ENCODE measurements at places on chromosomes 6 and 20.

- DNase-seq = no peak
These were observed 1001.9 kb upstream of the FLRT3 start for GRCh38 chr20:15339264-15339663.

GRCh38 chr6:30685157-30686008 lies 1.1 kb downstream of the PPP1R18 start:
- no peak for DNase-seq

GRCh38 chr6:4872841-4873240 lies 96.6 kb downstream of the CDYL start:
- DNase-seq = no peak

- DNase-seq = no peak
These were observed 6.3 kb upstream of the LOC128125822 start for GRCh38 chr6:63565727-63566596.

GRCh38 chr6:7640607-7641577 lies 50.9 kb downstream of the SNRNP48 start:
- DNase-seq = no peak

DNA sequence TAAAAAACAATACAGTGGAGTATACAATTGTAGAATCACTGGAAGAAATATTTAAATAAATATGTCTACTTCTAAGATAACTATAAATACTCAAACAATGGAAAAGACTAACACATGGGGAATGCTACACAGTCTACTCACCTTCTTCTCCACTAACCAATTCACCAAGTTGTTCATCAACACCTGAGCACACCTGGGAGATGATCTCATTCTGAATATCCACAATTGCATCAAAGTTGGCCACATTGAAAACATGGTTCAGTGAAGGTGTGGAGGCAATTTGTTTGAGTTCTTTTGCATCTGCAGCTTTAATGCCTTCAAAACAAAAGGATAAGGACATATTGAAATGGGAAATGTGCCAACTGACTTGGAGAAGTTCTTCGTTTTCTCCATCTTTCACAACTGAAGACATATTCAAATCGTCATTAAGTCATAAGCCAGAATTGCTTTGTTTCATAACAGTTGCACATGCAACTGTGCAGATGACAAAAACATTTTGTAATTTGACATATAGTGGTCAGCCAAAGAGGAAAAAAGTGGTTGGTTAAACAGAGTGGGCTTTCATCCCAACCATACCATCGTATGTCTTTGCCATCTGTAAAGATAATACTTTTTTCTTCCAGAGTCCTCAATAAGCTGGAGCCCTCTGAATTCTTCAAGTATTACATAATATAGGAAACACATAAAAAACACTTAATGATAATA lies 17.5 kb downstream of the COL12A1 start:
- DNase-seq = no peak

DNA sequence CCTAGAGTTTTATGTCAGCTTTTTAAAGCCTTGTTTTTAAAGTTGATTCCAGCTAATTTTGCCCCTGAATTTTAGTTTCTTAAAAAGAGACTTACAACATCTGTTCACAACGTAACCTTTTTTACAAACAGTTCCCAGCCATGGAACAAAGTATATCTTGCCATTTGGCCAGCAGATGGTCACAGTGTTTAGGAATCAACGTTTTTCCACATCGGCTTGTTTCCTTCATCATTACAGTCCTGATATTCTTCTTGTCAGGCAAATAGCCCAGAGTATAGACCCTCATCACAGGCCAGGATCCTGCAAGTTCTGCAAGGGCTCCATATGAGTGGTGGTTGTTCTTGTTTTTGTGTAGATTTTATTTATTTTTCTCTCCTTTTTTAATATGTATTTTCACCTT lies 341.7 kb upstream of the HTR1E start:
- no peak for DNase-seq

DNA sequence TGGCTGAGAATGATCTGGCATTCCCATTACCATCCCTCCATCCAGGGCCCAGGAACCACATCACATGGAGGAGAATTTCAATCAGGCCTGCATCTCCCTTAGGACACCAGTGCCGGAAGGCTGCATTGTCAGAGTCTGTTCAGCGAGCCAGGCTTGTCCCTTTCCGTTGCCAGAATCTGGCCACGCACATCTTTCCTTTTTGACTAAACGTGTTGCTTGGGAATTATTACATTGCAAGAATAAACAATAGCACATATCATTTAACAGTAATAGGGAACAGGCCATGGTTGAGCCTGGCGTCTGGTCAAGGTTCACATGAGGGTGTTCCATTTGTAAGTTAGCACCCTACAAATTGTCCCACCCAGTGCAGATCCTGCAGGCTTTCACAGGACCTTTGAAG lies 42.8 kb downstream of the SOBP start:
- no peak for DNase-seq

GRCh38 chr20:10366898-10367692 lies 66.9 kb downstream of the MKKS start:
- DNase-seq = no peak

DNA sequence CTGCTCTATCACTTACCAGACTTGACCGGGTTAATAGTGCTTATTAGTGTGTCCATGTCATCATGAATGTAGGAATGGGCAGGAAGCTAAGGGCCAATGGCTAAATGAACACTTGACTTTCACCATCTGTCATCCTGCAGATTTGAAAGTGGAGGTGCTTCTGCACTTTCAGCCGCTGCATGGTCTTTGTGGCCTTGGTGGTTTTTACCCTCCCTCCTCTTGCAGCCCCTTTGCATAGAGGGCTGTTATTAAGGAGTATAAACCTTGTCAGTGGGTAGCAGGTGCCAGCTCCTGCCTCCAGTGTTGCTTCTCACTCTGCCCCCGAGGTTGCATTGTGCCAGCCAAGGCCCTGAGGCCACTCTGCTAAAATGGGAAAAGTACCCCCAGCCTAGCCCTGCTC lies 122.2 kb upstream of the TNFAIP3 start:
- DNase-seq = no peak

DNA sequence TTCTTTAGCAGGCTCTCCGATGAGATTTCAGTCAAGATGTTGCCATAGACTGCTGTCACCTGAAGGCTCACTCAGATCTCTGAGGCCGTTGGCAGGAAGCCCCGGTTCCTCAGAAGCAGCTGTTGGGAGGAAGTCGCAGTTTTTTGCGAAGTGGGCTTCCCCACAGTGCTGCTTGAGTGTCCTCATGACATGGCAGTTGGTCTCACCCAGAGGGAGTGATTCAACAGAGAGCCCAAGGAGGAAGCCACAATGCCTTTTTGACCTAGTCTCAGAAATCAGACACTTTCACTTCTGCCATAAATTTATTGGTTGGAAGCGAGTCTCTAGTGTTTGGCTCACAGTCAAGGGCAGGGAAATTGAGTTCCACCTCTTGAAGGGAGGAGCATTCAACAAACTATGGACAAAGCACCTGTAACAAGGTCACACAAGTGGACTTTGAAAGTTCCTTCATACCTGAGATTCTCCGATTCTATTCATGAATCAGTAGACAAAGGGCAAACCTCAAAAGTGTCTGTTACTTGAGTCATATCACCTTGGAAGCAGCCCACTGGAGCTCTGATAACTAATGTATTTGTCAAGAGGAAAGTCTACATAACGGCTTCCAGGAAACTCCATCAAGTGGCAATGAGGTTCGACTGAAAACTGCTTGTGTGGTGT lies 208.3 kb downstream of the TASP1 start:
- DNase-seq = no peak

DNA sequence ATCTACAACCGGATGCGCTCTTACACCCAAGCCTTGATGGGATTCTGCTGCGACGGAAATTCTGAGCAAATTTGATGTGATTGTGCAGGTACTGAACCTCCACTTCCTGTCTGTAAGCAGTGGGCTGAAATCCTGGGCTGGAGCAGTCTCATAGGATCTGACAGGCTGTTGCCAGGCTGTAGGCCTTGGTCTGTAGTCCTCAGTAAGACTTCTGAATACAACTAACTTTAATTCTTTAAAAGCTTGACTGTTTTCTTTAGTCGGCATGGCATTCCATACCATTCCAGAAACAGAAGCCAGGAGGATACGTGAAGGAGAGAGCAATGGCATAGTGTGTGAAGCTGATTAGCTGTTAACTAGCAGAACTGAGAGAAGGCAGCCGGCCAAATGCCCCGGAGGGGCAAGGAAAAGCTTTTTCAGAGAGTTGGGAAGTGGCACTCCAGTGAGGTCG lies 68.3 kb downstream of the ADTRP start:
- no peak for DNase-seq

- DNase-seq = no peak
These were observed 22.3 kb upstream of the BMP7 start for GRCh38 chr20:57288651-57289277.

DNA sequence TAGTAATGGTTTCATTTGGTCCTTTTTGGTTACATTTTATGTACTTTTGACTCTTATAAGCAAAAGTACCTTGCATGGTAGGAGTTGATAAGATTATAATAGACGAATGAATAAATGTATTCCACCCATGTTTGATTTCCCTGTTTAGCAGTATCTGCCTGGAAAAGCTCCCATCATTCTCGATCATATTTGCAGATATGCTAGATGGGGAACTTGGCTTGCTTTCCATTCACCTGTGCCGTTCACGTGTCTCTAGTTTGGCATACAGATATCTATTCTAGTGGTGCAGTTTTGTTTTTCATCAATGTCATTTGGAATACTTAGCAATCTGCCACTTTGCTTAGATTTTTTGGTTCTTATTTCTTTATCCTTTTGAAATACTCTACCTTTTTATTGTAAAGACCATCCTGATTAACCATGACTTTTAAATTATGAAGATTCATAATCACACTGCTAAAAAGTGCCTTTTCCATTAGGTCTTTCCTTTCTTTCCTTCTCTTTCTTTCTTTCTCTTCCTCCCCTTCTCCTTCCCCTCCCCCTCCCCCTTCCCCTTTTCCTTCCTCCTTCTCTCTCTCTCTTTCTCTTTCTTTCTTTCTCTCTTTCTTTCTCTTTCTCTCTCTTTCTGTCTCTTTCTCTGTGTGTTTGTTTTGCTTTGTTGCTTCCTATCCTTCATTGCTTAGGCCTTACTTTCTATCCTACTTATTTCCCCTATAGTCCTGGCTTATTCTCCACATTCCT lies 40.4 kb downstream of the ANKS1A start:
- DNase-seq = no peak

GRCh38 chr6:106163966-106164877 lies 78.1 kb downstream of the PRDM1 start:
- DNase-seq = no peak

DNA sequence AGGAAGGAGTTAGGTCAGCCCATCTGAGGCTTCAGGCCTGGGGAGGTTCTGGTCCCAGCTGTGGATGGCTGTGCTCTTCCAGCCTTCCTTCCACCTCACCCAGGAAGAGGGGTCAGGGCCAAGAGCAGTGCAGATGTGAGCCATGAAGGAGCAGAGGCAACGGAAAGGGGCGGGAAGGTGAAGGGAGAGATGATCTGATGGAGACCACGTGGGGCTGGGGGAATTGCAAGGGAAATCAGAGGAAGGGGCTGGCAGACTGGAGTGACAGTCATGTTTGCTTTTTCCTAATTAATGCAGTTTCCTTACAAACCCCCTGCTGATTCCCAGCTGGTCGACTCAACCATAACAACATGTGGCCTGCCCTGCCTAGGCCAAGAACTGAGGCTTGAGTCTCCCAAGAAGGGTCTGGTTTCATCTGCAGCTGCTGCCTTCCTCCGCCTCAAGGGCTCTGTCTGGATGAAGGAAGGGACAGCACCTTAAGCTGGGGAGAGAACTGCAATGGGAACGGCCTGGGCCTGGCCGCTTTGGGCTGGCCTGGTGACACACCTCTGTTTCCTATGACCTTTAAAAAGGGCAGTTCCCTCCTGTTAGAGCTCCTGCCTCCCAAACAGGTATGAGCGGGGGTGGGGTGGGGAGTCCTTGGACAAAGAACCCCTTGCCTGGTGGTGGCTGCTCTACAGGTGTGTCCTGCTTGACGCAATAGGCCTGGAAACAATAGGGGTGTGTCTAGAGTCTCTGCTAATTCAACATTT lies 7.8 kb upstream of the MRPS18A start:
- DNase-seq = no peak

GRCh38 chr6:89387516-89388201 lies 24.4 kb downstream of the RRAGD start:
- no peak for DNase-seq

GRCh38 chr6:30894935-30895334 lies 10.6 kb downstream of the DDR1 start:
- no peak for DNase-seq

DNA sequence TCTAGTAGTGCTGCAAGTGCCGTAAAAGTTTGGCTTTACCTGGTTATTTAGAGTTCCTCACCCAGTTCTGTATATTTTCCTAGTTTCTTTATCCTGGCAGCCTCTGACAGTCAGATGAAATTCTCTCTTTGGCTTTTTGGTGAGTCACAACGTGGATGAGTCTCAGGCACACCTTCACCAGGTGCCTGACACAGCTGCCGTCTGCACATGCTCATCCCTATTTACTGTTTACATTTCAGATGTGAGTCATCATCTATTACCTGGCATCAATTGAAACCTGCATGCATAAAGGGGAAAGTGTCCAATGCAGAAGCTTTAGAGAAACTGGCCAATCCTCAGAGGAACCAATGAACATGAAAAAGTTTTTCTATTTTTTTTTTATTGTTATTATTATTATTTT lies 33.3 kb upstream of the ADGRF4 start:
- DNase-seq = no peak

- DNase-seq = no peak
These were observed 844 bp downstream of the WFDC2 start for GRCh38 chr20:45470262-45470931.

GRCh38 chr20:22386306-22386623 lies 198.1 kb downstream of the FOXA2 start:
- no peak for DNase-seq

DNA sequence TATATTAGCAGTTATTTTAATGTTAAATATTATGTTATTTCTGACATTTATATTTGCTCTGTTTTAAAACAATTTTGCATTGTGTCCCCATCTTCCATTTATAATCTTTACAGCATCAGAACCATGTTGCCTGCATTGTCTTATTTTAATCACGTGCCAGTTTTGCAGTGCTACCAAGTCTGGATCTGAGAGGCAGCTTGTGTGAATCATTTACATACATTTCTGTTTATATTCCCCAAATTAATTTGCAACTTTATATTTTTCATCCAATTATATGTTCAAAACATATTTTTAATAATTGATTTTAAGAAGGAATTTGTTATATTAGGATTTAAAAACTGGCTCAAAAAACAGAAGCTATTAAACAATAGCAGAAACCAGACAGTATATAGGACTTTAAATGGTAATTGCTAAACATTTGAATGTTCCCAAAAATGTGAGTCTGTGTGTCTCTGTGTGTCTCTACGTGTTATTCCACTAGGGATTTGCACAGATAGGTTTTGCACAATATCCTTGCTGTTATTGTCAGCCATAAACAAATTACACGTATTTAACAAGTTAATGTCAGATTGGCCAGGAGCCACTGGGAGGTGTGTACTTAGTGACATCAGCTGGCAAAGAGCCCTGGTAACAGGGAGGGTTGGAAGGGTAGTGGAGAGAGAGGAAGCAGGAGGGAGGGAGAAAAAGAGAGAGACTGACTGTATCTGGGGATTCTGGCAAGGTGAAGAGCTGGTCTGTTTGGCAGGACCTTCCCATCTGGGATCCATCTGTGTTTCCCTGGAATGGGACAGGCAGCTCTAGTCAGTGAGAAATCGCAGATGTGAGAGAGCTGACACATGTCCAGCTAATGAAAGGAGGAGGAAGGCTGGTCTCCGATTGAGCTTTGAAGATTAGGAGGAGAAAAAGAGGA lies 72.1 kb downstream of the CBFA2T2 start:
- DNase-seq = no peak
